ENCODE measurements at places on chromosomes 6 and 20. TPM values are rescaled to one million over a fixed set of nuclear protein-coding genes. Genes with fewer than 3 reads are reported as not detected.

GRCh38 chr6:107819964-107820337, 4.2 kb downstream of the SCML4 start:
- no peaks in the 10 kb centered on the region for H3K27me3 ChIP-seq
- no peak overlapping the region for H3K27ac ChIP-seq
- no peak overlapping the region for H3K4me3 ChIP-seq
- peak; percentile 36 for DNase-seq

- DNase-seq: no peak
- H3K36me3 ChIP-seq: no peaks in the 10 kb centered on the region
- no peak overlapping the region for H3K4me3 ChIP-seq
- H3K27ac ChIP-seq: no peak overlapping the region
- no peaks in the 10 kb centered on the region for H3K27me3 ChIP-seq
These were observed 135.5 kb upstream of the AGPAT4 start for GRCh38 chr6:161409353-161409752.

- no peak overlapping the region for H3K4me3 ChIP-seq
- no peaks in the 10 kb centered on the region for H3K36me3 ChIP-seq
- no peaks in the 10 kb centered on the region for H3K27me3 ChIP-seq
- no peaks in the 10 kb centered on the region for H3K4me1 ChIP-seq
- H3K27ac ChIP-seq: no peak overlapping the region
These were observed 61.7 kb downstream of the HDGFL1 start for GRCh38 chr6:22631091-22631490.

Gene SLC22A7
- polyA plus RNA-seq: 40.1 TPM

- no peaks in the 10 kb centered on the region for H3K4me1 ChIP-seq
- H3K27me3 ChIP-seq: no peaks in the 10 kb centered on the region
- no peaks in the 10 kb centered on the region for H3K36me3 ChIP-seq
- DNase-seq: no peak
- no peak overlapping the region for H3K27ac ChIP-seq
- no peak overlapping the region for H3K4me3 ChIP-seq
These were observed 12.7 kb downstream of the PBOV1 start for GRCh38 chr6:138205437-138206094.

Gene PRIM2
- 5.1 TPM for polyA plus RNA-seq

GRCh38 chr6:149755300-149756260, 6.0 kb downstream of the PCMT1 start:
- H3K27me3 ChIP-seq: no peaks in the 10 kb centered on the region
- H3K4me1 ChIP-seq: no peaks in the 10 kb centered on the region
- peak; percentile 35 for DNase-seq
- peak overlapping the region; percentile 58 for H3K27ac ChIP-seq
- H3K36me3 ChIP-seq: no peaks in the 10 kb centered on the region

Gene ZNF165
- polyA plus RNA-seq: 5.9 TPM

Gene ULBP3
- polyA plus RNA-seq: 2.6 TPM

GRCh38 chr6:111481836-111482187, 1.2 kb downstream of the REV3L start:
- peak overlapping the region; percentile 99 for H3K27ac ChIP-seq
- H3K4me1 ChIP-seq: peaks cover 22% of the 10 kb centered on the region
- no peak for DNase-seq
- H3K4me3 ChIP-seq: peak overlapping the region; percentile 74
- no peaks in the 10 kb centered on the region for H3K36me3 ChIP-seq

Gene RPL7L1
- polyA plus RNA-seq: 63.0 TPM

DNA sequence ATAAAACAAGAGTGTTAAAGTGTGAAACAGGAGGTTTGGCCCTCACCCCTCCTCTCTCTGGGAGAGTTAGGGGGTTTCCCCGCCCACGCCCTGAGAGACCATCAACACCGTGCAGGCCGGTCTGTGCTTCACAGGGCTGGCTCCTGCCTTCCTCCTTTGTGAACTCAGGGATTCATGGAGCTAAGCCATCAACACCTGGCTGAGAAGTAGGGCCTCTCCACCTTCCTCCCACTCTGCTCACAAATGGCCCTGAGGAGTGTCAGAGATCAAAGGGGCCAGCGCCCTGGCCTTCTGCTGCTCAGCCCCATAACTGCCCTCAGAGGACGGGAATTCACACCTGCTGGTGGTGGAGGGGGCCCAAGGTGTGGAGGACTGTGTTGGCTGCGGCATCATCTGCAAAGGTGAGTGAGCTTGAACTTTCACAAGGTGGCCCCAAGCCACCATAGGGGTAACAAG, 88.6 kb downstream of the PSMB1 start:
- H3K27ac ChIP-seq: no peak overlapping the region
- no peak overlapping the region for H3K4me3 ChIP-seq
- peaks cover 5% of the 10 kb centered on the region for H3K27me3 ChIP-seq
- no peaks in the 10 kb centered on the region for H3K4me1 ChIP-seq

Gene ROS1
- 0.33 TPM for polyA plus RNA-seq

DNA sequence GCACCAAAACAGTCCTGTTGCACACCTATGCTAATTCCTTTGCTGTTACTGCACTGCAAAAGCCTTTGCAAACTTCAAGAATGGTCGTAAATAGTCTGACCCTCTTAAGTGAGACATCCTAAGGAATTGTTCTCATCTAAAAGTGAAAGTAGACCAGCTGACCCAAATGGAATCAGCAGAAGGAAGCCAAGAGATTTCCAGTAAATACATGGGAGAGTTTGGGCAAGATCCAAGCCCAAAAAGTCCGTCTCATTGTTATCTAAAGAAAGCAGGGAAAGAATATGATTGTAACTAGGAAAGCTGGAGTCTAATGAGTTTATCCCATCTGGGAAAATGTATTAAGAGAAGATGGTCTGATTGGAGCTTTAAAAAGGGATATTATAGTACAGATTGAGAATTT, 43.0 kb upstream of the HIVEP1 start:
- DNase-seq: no peak
- H3K4me3 ChIP-seq: no peak overlapping the region
- H3K4me1 ChIP-seq: no peaks in the 10 kb centered on the region
- no peaks in the 10 kb centered on the region for H3K36me3 ChIP-seq

GRCh38 chr6:31453259-31453658, 44.7 kb upstream of the MICB start:
- H3K4me1 ChIP-seq: no peaks in the 10 kb centered on the region
- no peak for DNase-seq
- H3K27me3 ChIP-seq: peaks cover 3% of the 10 kb centered on the region
- H3K27ac ChIP-seq: no peak overlapping the region
- H3K36me3 ChIP-seq: no peaks in the 10 kb centered on the region
- no peak overlapping the region for H3K4me3 ChIP-seq

- no peak overlapping the region for H3K27ac ChIP-seq
- no peak for DNase-seq
- H3K36me3 ChIP-seq: no peaks in the 10 kb centered on the region
- H3K4me3 ChIP-seq: no peak overlapping the region
These were observed 51.1 kb downstream of the RALGAPB start for GRCh38 chr20:38523697-38524096.

Gene HLA-DRA
- 0.75 TPM for polyA plus RNA-seq

GRCh38 chr6:168188369-168189199, 109.6 kb upstream of the FRMD1 start:
- no peaks in the 10 kb centered on the region for H3K36me3 ChIP-seq
- H3K4me3 ChIP-seq: no peak overlapping the region
- no peaks in the 10 kb centered on the region for H3K27me3 ChIP-seq
- H3K27ac ChIP-seq: no peak overlapping the region
- no peak for DNase-seq

GRCh38 chr6:150286912-150287311, 81.9 kb upstream of the IYD start:
- DNase-seq: no peak
- no peaks in the 10 kb centered on the region for H3K36me3 ChIP-seq
- no peak overlapping the region for H3K27ac ChIP-seq
- H3K4me3 ChIP-seq: no peak overlapping the region

GRCh38 chr20:49450281-49450721, 32.2 kb downstream of the KCNB1 start:
- no peak for DNase-seq
- H3K4me1 ChIP-seq: peaks cover 2% of the 10 kb centered on the region
- H3K27me3 ChIP-seq: no peaks in the 10 kb centered on the region
- H3K27ac ChIP-seq: no peak overlapping the region
- no peaks in the 10 kb centered on the region for H3K36me3 ChIP-seq
- no peak overlapping the region for H3K4me3 ChIP-seq

Gene WDR46
- 70.1 TPM for polyA plus RNA-seq

DNA sequence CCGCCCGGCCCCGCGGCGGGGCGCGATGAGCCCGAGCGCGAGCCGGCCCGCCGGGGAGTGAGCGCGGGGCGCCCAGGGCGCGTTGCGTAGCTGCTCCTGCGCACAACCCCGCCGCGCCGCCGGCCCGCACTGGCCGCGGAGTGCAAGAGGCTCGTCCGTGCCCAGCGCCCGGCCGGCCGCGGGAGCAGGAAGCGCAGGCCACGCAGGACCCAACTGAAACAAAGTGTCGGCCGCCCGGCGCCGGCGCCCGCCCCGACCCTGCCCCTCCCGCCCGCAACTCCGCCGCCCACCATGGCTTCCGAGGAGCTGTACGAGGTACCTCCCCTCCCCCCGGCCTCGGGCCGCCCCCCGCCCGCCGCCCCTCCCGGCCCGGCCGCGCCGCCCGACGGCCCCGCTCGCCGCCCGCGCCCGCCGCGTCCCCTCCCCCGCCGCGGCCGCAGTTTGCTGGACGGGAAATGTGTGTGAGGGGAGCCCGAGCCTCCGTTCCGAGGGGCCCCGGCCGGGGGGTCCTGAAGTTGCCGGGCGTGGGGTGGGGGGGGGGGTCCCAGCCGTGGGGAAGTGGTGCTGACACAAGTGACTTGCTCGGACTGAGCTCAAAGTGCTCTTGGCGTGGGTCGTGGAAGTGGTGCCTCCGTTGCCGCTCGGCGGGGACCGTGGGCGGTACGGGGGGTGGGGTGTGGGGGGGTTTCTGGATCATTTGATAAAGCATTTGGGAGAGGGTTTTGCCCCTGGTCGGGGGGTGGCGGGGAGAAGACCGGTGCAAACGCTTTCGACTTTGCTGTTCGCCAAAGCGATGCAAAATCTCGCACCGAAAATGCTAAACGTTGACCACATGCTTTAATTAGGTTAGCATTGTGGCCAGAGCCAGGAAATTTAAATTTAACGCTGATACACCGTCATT, 539 bp downstream of the CDYL start:
- DNase-seq: peak; percentile 36
- peak overlapping the region; percentile 93 for H3K27ac ChIP-seq
- H3K27me3 ChIP-seq: peaks cover 3% of the 10 kb centered on the region
- H3K4me1 ChIP-seq: peaks cover 6% of the 10 kb centered on the region
- H3K36me3 ChIP-seq: no peaks in the 10 kb centered on the region

Gene SYS1
- 28.9 TPM for polyA plus RNA-seq

DNA sequence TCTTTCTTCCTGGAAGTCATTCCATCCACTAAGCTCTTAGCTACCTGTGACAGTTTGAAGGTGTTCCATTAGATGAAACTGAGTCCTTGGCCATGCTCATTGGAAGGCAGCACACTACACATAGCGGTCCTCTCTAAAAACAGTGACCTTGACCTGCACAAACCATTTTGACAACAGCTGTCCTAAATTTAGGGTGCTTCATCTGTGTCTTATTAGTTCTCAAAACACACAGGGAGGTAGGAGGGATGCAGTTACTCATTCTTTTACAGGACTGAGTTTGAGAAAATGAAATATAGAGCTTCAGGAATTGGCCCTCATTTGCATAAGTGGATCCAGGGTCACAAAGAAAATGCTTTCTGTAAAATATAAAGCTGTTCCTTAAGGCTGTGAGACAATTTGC, 20.4 kb upstream of the MAP3K4 start:
- no peak overlapping the region for H3K27ac ChIP-seq
- no peaks in the 10 kb centered on the region for H3K27me3 ChIP-seq
- H3K36me3 ChIP-seq: no peaks in the 10 kb centered on the region
- H3K4me3 ChIP-seq: no peak overlapping the region

DNA sequence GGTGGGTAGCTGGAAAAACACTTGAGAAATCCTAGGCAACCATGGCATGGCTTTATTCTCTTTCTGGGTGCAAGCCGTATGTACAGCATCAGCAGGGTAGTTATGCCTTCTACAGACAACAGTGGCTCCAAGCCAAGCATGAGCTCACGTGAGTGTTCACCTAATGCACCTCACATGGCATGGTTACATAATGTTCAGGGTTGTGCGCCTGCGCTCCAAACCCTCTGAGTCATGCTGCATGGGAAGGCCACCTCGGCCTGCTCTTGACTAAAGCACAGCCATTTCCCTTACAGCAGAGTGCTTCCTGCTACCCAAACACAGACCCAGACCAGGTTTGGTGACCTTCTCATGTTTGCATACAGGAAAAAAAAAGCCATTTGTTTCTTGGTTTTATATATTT, 96.2 kb downstream of the VIP start:
- H3K4me1 ChIP-seq: no peaks in the 10 kb centered on the region
- H3K4me3 ChIP-seq: no peak overlapping the region
- no peak overlapping the region for H3K27ac ChIP-seq
- no peaks in the 10 kb centered on the region for H3K36me3 ChIP-seq
- DNase-seq: no peak

DNA sequence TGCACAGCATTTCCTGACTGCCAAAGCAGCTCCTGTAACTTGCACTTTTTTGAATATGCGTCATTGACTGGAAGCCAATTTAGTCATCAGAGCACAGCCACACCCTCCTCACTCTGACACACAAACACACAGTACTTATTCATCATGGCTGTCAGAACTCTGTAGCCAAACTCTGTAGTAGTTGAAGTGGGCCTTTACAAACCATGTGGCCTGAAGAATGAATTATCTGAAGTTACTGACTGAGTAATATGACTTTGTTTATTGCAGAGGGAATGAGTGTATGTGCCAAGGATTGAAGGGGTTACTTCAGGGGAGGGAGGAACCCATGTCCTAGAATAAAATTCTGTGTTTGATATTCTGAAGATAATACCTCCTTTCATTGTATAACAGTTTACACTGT, 102.7 kb downstream of the FIG4 start:
- peak; percentile 78 for DNase-seq
- H3K27ac ChIP-seq: peak overlapping the region; percentile 76

- H3K36me3 ChIP-seq: no peaks in the 10 kb centered on the region
- no peaks in the 10 kb centered on the region for H3K27me3 ChIP-seq
- no peak overlapping the region for H3K27ac ChIP-seq
- H3K4me3 ChIP-seq: no peak overlapping the region
These were observed 680.7 kb upstream of the ID4 start for GRCh38 chr6:19156443-19156842.

Gene MDFI
- polyA plus RNA-seq: 28.2 TPM

DNA sequence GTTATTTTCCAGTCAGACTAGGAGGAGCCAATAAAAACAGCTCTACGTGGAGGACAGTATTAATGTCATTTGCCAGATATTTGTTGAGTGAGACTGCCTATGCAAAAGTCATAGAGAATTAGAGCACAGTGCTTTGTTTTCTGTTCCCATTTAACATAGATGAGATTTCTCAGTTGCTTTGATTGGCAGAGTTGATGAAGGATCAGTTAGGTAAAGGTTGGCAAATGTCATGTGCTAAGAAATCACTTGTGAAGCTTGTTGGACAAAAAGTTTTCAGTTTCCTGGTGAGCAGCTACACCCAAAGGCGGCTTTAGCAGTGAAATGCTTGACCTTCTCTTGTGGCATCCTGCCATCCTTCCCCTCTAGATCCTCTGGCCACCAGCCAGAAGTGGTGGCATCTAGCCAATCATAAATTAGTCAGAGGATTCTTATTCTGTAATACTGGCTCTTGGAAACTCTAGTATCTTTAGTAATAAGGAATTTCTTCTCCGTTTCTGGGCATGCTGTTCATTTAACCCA, 37.0 kb downstream of the BCKDHB start:
- no peak overlapping the region for H3K4me3 ChIP-seq
- no peak overlapping the region for H3K27ac ChIP-seq
- no peaks in the 10 kb centered on the region for H3K4me1 ChIP-seq
- no peaks in the 10 kb centered on the region for H3K27me3 ChIP-seq
- DNase-seq: peak; percentile 46
- no peaks in the 10 kb centered on the region for H3K36me3 ChIP-seq
